ENCODE measurements at places on chromosomes 11 and 22.

DNA sequence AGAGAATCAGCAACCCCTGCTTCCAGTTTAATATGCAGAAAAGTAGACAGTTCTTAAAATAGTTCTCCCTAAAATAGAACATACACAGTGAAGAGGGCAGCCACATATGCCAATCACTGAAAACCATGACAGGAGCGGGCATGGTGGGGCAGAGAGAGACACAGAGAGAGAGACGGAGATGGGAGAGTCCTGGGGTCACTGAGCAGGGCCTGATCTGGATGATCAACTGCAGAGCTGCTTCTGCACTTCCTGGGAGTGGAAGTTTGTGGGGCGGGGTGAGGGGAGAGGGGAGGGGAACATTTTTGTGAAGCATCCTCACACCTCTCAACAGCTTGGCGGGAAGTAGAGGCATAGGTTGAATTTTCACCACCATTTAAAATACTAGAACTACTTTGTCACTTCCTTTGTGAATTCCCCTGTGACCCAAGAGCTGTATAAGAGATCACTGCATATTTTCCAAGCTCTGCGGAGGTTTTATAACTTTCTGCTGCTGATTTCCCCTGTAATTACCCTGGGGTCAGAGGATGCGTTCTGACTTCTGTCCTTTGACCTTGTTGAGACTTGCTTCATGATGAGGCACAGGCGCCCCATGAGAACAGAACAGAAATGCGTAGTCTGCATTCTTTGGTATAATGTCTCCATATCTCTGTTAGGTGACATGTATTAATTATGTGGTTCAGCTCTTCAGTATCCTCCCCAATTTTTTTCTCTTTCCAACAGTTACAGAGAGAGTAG lies 419.4 kb downstream of the BRD1 start:
- DNase-seq = no peak

- no peak for DNase-seq
Measured at GRCh38 chr11:116403794-116404461, 368.9 kb downstream of the BUD13 start.

DNA sequence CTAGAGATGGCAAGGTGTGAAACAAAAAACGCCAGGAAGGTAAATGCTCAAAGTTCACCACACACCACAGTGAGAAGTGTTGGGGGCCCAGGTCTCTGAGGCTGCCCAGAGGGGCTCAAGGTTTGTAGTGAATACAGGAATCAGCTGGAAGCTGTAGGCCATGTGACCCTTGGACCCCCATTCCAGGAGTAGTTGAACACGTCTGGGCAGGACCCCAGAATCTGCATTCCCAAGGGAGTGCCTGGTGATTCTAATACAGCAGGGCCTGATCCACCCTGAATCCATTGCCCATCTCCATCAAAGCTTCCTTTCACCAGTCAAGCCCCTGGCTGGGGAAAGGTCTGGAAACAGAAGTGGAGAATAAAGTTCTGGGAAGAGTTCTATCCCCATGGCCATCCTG lies 70.8 kb upstream of the B3GAT1 start:
- no peak for DNase-seq

GRCh38 chr11:12199231-12199948 lies 89.0 kb downstream of the MICAL2 start:
- no peak for DNase-seq

DNA sequence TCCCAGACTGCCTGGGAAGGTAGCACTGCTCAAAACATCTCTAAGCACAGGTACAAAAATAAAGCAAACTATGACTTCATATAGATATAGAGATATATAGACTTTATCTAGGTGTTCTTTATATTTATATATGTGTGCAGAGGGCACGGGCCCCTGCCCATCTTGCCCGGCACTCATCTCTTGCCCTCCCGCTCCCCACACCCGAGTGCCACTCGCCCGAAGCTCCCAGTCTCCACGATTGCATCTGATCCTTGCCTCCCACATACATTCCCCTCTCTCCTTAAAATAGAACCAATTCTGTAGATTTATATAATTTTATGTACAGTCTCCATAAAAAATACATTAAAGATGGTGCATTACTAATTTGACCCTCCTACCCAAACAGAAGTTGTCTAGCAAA lies 55.5 kb downstream of the IGSF9B start:
- DNase-seq = no peak

- DNase-seq = no peak
Measured at GRCh38 chr22:40031766-40032470, 37.2 kb downstream of the FAM83F start.

- DNase-seq = no peak
Measured at GRCh38 chr22:32846780-32847491, 45.4 kb downstream of the TIMP3 start.

DNA sequence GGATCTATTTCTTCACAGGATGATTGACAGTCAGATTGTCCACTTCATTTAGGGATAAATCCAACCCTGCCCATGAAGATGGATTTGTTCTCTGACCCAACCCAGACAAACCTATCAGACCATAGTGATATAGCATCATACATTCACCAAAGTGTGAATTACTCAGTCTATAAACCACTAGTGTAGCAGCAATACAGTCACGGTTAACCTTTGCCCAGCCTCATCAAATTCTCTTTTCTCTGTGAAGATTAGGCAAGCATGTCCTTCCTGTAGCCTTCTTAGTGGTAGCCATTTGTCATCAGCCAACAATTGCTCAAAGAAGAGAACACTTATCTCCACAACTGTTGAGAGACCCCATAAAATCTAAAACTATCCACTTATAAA lies 14.4 kb upstream of the BIRC2 start:
- no peak for DNase-seq

DNA sequence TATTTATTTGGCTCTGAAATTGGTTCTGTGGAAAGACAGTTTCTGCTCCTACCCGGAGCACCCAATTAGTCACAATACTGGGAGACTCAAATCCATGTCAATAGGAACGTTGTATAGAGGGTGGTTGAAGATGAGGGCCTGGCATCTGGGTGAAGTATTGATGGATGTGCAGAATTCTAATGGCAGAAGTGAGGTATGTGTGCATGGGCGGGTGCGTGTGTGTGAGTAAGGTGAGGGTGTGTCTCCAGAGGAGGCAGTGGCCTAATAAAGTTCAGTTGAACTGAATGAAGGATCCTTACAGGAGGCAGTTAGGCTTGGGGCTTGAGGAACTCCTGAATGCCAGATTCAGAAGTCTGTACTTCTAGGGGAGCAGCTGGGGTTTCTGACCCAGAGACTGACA lies 71.8 kb upstream of the B3GAT1 start:
- no peak for DNase-seq

DNA sequence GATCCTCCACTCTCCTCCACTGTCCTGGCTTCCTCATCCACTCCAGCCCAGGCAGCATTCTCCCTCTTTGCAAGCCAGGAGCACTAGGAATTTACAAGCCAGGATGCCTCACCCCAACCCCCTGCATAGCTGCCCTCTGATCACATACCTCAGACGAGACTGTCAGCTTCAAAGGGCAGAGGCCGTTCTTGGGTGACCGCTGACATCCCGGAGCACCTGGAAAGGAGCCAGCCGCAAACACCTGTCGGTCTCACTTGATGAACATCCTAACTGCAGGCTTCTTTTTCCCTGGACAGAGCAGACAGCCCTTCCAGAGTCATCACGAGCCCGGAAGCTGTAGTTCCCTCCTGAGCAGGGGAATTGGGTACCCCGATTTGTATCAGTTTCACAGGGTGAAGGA lies 451.3 kb upstream of the B3GAT1 start:
- no peak for DNase-seq

- DNase-seq = no peak
Measured at GRCh38 chr11:66510271-66510989, at the start of gene BBS1. TSS of gene BBS1 (plus strand) at chr11:66510635. CDS start at chr11:66510660, 25 bp downstream.

DNA sequence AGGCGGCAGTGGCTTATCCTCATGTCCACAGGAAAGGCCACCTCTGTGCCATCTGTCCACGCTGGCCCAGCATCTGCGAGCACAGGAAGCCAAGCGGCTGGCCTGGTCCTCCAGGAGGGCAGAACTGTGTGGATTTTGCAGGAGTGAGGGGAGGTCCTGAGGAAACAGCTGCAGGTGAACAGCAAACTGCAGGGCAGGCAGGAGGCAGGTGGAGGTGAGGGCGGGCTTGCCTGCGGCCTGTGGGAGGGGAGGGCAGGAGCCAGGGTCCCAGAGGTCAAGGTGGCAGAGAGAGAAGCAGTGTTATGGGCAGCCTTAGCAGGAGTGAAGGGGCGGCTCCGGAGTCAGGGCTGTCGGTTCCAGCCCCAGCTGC lies 369.7 kb downstream of the SHANK2 start:
- DNase-seq = no peak

GRCh38 chr11:72195518-72196270 lies 3.8 kb downstream of the FOLR1 start:
- no peak for DNase-seq

DNA sequence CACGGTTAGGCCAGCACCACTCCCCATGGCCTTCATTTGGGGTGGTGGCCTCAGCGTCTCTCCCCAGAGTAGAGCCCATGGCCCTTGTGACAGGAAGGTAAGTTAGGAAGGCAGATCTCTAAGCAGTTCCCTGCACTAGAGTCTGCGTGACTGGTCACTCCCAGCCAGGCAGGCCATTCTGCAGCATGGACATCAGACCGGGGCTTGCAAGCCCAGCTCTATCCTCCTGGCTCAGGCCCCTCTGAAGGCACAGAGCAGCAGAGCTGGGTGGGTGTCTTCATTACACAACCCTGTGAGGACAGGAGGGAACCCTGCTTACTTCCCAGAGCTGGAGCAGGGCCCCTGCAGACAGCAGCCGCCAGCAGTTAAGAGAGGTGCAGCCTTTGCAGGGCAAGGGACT lies 77.3 kb downstream of the PIWIL3 start:
- DNase-seq = no peak

DNA sequence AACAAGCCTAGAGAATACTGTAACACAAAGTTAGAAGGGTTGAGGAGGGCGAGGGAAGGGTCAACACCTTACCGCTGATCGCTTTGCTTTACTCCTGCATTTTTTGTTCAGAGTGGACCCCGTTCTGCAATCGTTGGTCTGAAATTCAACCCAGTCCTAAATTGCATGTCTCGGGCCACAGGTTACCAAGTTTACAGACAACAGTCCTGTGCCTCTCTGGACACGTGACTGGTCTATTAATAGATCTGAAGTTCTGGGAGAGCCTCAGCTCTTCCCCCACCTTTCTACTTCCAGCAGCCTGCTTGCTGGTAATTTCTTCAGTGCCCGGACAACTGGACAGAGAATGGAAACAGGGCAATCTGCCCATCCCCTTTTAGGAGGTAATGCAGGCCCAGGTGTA lies 74.2 kb downstream of the STIM1 start:
- no peak for DNase-seq

DNA sequence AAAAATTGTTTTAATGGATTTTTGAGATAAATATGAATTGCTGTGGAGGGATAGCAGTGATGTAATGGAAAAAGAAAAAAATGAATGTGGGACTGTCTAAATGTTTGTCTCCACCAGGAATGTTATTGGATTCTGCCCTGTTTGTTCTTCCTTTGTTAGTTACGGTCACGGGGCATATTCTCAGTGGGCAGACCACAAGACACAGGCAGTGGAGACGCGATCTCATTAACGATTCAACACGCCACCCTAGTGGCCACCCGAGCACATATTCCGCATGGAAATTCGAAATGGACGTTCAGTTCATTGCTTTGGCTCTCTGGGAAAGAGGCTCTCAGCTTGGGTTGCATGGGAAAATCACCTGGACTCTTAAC lies 151.8 kb upstream of the TTC12 start:
- DNase-seq = no peak

DNA sequence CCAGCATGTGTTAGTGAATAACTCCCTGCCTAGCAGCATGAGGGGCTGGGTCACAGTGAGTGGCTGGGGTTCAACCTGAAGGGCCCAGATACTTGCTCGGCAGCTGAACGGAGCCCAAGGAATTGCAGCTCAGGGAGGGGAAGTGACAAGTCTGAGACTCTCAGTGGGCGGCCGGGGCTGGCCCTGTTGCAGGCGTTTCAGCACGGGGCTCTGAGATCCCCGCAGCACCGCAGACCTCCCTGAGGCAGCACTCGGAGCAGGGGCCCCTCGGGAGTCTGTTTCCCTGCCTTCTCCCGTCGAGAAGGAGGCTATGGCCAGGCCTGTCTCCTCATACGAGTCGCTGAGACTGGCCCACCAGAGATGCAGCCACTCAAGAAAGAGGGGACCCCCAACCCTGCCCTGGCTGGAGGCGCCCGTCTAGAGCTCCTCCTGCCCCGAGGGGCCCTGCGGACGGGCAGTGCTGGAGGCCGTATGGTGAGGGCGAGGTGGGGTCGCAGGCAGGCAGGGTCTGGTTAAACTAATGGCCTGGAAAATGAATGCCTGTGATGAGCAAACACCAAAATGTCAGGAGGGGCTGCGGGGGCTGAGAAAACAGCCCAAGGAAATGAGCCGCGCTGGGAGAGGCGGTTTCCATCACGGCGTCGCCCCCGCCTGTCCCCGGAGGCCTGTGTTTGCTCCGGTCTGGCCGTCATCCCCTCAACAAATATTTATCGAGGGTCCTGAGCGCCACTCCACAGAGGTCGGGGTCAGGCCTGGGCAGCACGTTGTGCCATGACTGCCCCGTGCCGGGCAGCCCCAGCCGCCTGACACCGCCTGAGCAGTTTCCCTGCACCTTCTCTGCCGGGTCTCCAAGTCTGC lies 9.3 kb downstream of the TSSC4 start:
- DNase-seq = no peak

DNA sequence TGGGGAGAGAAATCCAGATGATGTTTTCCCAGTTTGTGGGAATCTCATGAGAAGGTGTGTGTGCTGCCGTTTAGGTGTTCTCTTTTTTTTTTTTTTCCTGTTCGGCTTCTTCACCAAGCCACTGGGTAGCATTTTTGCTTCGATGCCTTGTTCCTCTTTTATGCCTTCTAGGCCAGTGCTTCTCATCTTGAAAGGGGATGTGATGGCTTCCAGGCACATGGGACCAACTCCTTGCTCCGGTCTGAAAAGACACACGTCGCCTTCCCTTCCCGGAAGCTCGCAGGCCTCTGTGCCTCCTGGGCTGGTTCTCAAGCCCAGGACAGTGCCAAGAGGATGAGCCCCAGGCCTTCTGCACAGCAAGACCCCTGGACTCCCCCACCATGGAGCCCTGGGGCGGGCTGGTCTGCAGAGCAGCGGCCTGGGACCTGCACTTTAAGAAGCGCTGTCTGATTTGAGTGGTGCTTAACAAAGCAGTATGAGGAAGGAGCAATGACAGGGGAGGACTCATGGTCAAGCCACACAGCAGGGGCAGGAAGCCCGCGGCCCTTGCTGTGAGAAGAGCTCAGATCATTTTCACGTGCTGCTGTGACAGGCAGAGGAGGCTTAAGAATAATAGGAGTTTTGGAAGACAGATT lies 158.8 kb downstream of the MPPED1 start:
- DNase-seq = no peak

DNA sequence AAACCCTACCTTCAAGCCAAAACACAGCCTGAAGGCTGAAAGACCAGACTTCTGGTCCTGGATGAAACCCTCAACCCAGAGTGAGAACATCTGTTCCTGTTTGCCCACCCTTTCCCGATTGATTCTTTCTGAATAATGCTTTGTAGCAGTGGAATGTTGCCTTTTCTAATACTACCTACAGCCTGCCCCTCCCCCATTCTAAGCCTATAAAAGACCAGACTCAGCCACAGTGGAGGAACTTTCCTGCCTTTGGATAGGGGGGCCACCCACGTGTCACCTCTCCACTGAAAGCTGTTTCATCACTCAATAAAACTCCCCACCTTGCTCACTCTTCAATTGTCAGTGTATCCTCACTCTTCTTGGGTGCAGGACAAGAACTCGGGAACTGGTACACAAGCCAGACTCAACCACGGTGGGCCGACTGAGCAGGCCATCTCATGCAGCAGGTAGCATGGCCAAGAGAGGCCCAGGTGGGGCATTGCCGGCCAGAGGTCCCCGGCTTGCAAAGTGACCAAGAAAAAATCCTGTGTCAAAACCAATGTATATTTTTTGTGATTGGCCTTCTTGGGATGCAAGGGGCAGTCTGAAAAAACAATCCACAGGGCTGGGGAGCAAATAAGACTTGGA lies 6.6 kb upstream of the APOL6 start:
- DNase-seq = no peak

GRCh38 chr11:126101251-126101929 lies 38.7 kb upstream of the CDON start:
- no peak for DNase-seq
